Activated CD8-positive, alpha-beta T cell treated with anti-CD3 and anti-CD28 coated beads, Interleukin-2, amount 10 ng/mL, durations not matched to agents 7 days and 5 days (primary cell): ENCODE measurements at places on chromosomes 2 and 18. TPM values are rescaled to one million over a fixed set of nuclear protein-coding genes. Genes with fewer than 3 reads are reported as not detected.

GRCh38 chr2:144920755-144921530 is 401.0 kb upstream of the ZEB2 start:
- DNase-seq = no peak

- no peak for DNase-seq
Measured at GRCh38 chr2:60780721-60781120, 24.7 kb downstream of the PAPOLG start.

DNA sequence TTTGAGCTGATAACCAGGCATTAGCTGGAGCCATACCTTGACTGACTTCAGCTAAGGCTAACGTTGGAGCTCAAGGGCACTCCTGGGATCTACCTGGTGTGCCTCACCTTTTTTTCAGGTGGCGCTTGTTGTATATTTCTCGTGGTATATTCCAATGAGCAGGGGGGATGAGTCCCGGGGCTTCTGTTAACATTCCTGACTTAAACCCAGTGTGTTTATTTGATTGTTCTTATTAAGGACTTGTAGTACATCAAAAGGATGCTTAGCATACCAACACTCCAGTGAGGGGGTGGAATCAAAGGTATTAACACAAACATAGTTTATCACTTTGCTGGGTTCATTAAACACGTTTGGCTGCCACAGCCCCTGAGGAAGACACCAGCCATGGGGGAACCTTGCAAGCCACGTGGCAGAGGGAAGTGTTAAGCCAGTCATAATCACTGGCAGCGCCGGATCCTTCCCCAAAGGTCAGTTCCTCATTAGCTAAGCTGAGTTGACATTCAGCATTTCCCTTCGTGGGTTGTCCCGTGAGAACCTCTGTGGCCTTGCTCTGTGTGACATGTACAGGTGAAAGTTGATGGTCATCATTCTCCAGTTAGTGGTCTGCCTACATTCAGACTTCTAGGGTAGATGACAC is 119.5 kb upstream of the MCFD2 start:
- DNase-seq = no peak

GRCh38 chr2:234564699-234565098 is 67.8 kb upstream of the ARL4C start:
- DNase-seq = no peak

- DNase-seq = no peak
Measured at GRCh38 chr2:218577482-218578220, 9.0 kb downstream of the CNOT9 start.

DNA sequence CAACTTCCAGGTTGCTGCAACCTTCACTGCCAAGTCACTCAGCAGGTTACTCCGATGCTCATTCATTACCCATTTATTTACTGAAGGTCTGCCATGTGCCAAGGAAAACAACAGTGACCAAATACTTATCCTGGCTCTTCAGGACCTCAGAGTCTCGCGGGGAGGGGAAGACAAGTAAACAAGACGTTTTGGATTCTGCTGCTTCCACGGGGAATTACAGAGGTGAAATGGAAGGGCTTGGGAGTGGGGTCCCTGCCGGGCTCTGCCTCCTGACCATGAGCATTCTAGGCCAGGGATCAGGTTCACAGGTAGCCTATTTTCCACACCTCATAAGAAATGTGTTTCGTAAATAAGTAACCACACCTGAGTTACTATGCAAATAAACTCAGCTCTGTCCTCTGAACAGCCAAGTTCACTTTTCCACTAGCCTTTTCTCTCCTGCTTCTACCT is 68.1 kb downstream of the CLHC1 start:
- no peak for DNase-seq

The NT5C1B gene
- total RNA-seq = not detected

DNA sequence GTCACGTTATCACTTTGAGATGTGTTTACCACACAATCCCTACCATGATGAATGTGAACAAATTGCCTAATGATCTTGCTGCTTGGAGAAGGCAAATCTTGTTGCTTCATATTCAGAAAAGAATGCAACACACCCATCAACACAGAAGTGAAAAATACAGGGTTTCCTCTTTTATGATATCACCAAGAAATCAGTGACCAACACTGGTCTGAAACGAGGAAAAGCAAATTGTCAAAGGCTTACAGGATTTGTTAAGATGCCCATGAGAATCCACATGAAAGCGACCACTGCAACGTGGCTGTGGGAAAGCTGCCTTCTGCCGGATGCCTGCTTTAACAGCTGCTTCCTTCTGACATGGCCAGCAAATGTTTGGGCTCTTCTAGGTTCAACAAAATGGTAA is 397.6 kb upstream of the LRATD1 start:
- DNase-seq = no peak

The MBD2 gene
- total RNA-seq = 122 TPM
